ENCODE measurements at places on chromosomes 3 and 15.

GRCh38 chr3:85560088-85560785 lies 601.4 kb downstream of the CADM2 start:
- DNase-seq, result no peak

DNA sequence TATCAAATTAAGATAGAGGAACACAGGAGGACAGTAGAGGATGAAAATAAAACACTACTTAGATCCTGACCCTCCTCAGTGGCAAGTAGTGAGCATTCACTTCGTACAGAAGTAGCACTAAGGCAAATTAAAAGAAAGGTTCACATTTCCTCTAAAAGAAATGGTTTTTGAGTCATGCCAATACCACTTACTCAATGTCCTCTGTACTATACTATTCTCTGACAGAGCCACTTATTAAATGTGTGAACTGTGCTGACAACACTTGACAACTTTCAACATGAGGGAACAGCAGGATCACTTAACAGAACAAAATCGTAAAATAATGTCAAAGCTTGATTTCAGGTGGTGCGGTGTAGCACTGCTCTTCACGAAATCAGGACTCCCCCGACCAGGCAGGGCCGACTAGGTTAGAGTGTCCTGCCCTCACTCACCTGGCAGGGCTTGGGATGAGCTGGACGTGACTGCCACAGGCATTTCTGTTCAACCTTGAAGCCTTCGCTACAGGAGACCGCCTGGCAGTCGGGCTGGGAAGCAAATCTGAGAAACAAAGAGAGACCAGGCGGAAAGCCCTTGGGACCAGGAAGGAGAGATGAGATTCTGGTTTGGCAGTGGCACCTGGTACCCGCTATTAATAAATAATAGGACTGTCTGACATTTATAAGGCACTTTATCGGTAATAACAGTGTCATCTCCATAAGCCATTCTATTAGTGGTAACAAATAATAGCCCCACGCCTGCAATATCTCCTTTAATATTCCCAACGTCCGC lies 611 bp upstream of the SLC27A2 start:
- DNase-seq, result no peak

- peak; percentile 87 for DNase-seq
Measured at GRCh38 chr15:44296625-44297524, 8.4 kb downstream of the GOLM2 start.

- peak; percentile 73 for DNase-seq
Measured at GRCh38 chr3:138442433-138442832, 8.0 kb downstream of the ESYT3 start.

GRCh38 chr3:129974564-129974832 lies at the start of gene TRH:
TRH (plus strand) TSS chr3:129974720; CDS start chr3:129975817, 1,097 bp downstream.
- no peak for DNase-seq

GRCh38 chr3:61687206-61687605 lies 125.8 kb downstream of the PTPRG start:
- no peak for DNase-seq

DNA sequence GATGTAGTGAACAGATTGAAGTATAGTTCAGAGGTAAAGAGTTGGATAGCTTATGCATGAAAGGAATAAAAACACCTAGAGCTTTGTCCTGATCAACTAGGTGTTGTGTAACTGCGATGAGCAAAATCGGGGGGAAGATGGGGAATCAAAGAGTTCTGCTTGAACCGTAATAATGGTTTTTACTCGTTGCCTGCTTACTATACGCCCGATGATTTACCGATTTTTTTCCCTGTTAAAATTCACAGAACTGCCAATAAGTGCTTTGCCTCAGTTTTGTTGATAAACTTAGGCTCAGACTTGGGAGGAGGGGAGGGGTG lies 783 bp upstream of the DNAJB11 start:
- no peak for DNase-seq

GRCh38 chr15:44550256-44550655 lies 13.3 kb downstream of the EIF3J start:
- peak; percentile 45 for DNase-seq
